ENCODE measurements at places on chromosomes 4 and X. TPM values are rescaled to one million over a fixed set of nuclear protein-coding genes. Genes with fewer than 3 reads are reported as not detected.

Gene H2BW2
- total RNA-seq = not detected

Gene DCAF8L2
- total RNA-seq = not detected

Gene KLF8
- total RNA-seq = 2.6 TPM

Gene MAPK10
- total RNA-seq = 8.9 TPM

Gene EMCN
- 10.4 TPM for total RNA-seq

Gene ATP8A1
- 39.7 TPM for total RNA-seq

Gene TLR3
- total RNA-seq = 1.0 TPM

Gene C4orf50
- total RNA-seq = not detected

Gene SAP30
- 6.3 TPM for total RNA-seq

Gene RRH
- under 0.01 TPM for total RNA-seq

Gene MTMR8
- 2.6 TPM for total RNA-seq

Gene HELT
- not detected for total RNA-seq

Gene DCHS2
- 18.3 TPM for total RNA-seq

Gene RCHY1
- 25.1 TPM for total RNA-seq

Gene EPGN
- total RNA-seq = 0.52 TPM

Gene FAAH2
- total RNA-seq = not detected

Gene CT45A1
- not detected for total RNA-seq

Gene MAD2L1
- total RNA-seq = 4.2 TPM

Gene GPRASP2
- 28.2 TPM for total RNA-seq

Gene SRPX
- total RNA-seq = 39.7 TPM

Gene PGAM4
- total RNA-seq = not detected

Gene CAPN6
- total RNA-seq = 205 TPM

Gene PPARGC1A
- total RNA-seq = 12.5 TPM

Gene CXCL8
- 1.0 TPM for total RNA-seq

Gene CDS1
- 0.52 TPM for total RNA-seq

Gene TCP11X2
- not detected for total RNA-seq

Gene UGT2B17
- total RNA-seq = not detected

Gene MGAT4D
- not detected for total RNA-seq

Gene TCEAL9
- total RNA-seq = 74.1 TPM

Gene CENPC
- 28.2 TPM for total RNA-seq

Gene TRIM75
- total RNA-seq = under 0.01 TPM

Gene CHRDL1
- 12.5 TPM for total RNA-seq

Gene HS6ST2
- total RNA-seq = 19.8 TPM

Gene CD99L2
- total RNA-seq = 25.1 TPM

Gene TMEM31
- not detected for total RNA-seq

Gene UNC5C
- total RNA-seq = 1.0 TPM

Gene DSPP
- not detected for total RNA-seq

Gene ZAR1
- total RNA-seq = not detected

Gene FGA
- total RNA-seq = 3.7 TPM

Gene ZFP42
- total RNA-seq = not detected

Gene EPHA5
- 1.0 TPM for total RNA-seq

Gene AFP
- total RNA-seq = 1.0 TPM

Gene SPANXD
- not detected for total RNA-seq

Gene SYTL4
- total RNA-seq = 2.6 TPM

Gene RAB9B
- total RNA-seq = 19.8 TPM

Gene SOX3
- not detected for total RNA-seq

Gene SHROOM3
- total RNA-seq = 21.4 TPM

Gene SYTL5
- total RNA-seq = not detected

Gene GLOD5
- total RNA-seq = not detected

Gene PRRG3
- total RNA-seq = 9.4 TPM

Gene SLC26A1
- not detected for total RNA-seq

Gene RASSF6
- not detected for total RNA-seq

Gene FAM9B
- not detected for total RNA-seq
